ENCODE measurements at places on chromosomes 2 and 18.

DNA sequence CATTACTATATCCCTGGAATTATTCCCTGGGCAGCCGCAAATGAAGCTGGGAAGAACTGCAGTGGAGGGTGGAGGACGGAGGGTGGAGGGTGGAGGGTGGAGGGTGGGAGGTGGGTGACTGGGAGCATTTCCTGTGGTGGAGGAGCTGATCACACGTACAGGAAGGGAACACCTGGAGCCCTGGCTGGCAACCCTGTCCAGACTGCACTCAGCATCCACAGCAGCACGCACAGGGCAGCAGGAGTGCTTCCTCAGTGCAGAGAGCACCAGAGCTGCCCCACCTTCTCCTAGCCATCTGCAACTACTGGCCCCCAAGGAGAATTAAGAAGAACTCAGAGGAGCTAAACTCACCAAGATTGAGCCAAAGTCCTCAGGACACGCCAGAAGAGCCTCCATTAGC lies 249.9 kb downstream of the EIPR1 start:
- no peak for DNase-seq

- no peak for DNase-seq
Measured at GRCh38 chr2:95034221-95034620, 8.7 kb downstream of the MAL start.

DNA sequence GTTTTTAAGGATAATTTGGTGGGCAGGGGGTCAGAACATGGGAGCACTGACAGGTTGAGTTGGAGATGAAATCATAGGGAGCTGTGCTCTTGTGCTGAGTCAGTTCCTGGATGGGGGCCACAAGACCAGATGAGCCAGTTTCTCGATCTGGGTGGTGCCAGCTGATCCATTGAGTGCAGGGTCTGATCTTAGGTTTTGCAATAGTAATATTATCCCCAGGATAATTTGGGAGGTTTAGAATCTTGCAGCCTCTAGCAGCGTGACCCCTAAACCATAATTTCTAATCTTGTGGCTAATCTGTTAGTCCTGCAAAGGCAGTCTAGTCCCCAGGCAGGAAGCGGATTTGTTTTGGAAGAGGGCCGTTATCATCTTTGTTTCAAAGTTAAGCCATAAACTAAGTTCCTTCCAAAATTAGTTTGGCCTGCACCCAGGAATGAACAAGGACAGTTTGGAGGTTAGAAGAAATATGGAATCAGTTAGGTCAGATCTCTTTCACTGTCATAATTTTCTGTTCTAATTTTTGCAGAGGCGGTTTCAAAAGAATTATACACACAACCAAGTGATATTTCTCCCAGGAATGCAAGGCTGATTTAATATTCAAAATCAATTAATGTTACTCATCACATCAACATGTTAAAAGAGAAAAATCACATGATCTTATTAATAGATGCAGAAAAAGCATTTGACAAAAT lies 23.0 kb downstream of the DBI start:
- DNase-seq = no peak

GRCh38 chr2:59594671-59595222 lies 958.7 kb downstream of the BCL11A start:
- DNase-seq = no peak

GRCh38 chr2:177889818-177890460 lies 182.6 kb downstream of the PDE11A start:
- DNase-seq = no peak

- DNase-seq = no peak
Measured at GRCh38 chr2:213104903-213105202, 46.6 kb downstream of the IKZF2 start.

GRCh38 chr2:44945676-44946371 lies 4.3 kb downstream of the SIX3 start:
- no peak for DNase-seq

- DNase-seq = no peak
Measured at GRCh38 chr2:107308835-107309234, 422.9 kb upstream of the ST6GAL2 start.

- DNase-seq = no peak
Measured at GRCh38 chr18:56568986-56569385, 69.4 kb downstream of the TXNL1 start.

DNA sequence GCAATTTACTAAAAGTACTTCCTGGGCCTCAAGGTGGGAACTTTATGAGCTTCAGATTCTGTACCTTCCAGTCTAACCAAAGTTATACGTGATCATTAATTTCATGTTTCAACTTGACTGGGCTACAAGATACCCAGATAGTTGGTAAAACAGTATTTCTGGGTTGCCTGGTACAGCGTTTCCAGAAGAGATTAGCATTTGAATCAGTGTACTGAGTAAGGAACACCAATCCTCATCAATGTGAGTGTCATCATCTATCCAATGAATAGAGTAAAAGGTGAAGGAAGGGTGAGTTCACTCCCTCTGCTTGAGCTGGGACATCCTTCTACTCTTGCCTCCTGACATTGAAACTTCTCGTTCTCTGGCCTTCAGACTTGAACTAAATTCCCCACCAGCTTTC lies 274.5 kb upstream of the ID2 start:
- DNase-seq = no peak

GRCh38 chr2:20666304-20667150 lies at the start of gene GDF7:
Gene GDF7, plus strand, starts transcription at chr2:20667144. Its CDS starts 96 bp downstream, at chr2:20667240.
- no peak for DNase-seq

DNA sequence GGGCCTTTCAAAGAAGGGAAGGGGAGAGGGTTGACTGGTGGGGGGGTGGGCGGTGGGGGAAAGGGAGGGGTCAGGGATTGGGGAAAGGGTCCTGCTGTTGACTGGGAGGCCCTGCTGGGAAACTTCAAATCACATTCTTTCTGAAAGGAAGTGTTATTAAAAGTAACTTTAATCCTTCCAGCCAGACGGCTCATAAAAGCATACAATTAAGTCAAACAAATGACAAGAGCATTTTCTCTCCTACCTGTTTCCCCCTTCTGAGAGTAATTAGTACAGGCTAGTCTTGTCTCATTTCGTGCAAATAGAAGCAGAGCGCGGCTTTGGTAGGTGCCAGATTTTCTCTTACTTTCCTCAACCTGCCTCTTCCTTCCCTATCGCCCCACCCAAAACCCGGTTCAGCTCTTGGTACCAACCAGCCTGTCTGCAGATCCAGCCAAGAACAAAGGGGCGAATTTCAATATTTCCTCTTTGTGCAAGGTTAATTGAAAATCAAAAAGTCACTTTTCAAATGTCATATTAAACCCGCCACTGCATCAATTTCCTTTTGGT lies 2112.6 kb upstream of the PIK3C3 start:
- DNase-seq = no peak

- DNase-seq = no peak
Measured at GRCh38 chr18:61080954-61081528, 252.2 kb upstream of the CDH20 start.

- no peak for DNase-seq
Measured at GRCh38 chr2:69305712-69306392, 81.2 kb downstream of the GFPT1 start.

- no peak for DNase-seq
Measured at GRCh38 chr2:166762746-166763145, 125.5 kb upstream of the XIRP2 start.

DNA sequence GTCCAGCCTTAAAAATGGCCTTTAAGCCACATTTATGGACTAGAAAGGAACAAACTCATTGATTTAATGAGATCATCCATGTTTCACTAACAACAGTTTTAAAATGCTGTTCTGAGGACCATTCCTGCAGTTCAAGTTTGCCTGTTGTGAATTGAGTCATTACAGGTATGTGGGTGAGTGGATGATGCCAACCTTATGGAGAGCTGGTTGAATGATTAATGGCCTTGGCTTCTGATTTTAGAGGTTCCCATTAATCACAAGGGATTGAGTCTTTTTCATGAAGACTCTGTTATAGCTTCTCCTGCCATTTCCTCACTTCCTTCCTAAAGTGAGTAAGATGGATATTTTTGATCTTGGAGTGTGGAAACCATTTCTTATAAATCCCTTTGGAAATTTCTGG lies 459.8 kb upstream of the SLC14A2 start:
- DNase-seq = no peak

DNA sequence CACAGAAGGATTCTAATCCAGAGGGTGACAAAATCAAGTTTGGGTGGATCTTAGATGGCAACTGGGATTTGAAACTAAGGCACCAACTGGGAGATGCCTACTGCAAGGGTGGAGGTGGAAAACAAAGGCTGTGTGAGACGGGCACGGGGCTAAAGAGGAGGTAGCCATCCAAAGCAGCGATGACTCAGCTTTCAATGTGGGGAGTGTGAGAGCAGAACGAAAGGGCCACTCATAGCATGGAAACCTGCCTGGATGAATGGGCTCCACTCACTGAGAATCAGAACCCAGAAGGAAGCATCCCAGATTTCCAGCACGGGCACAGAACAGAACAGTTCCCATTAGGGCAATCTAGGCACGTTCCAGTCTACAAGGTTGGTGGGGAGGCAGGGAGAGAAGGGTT lies 159.5 kb downstream of the COL4A4 start:
- DNase-seq = no peak

DNA sequence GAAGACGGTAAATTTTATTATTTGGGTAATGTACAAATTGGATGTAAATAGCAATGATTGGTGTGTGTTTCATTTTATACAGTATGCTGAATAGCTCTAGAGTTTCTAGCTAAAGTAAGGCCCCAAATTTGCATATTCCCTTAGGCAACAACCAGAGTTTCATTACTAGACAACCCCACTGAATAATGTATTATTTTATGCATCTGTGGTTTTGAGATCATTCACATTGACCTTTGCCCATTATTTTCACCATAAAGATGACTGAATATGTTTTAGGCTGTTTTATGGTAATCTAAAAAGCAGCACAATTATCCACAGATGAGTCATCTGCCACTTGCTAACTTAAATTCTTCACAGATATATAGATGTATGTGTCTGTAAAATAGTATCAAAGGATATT lies 44.5 kb upstream of the C2orf74 start:
- DNase-seq = no peak

GRCh38 chr2:81876624-81877023 lies 1572.1 kb upstream of the LRRTM1 start:
- no peak for DNase-seq

DNA sequence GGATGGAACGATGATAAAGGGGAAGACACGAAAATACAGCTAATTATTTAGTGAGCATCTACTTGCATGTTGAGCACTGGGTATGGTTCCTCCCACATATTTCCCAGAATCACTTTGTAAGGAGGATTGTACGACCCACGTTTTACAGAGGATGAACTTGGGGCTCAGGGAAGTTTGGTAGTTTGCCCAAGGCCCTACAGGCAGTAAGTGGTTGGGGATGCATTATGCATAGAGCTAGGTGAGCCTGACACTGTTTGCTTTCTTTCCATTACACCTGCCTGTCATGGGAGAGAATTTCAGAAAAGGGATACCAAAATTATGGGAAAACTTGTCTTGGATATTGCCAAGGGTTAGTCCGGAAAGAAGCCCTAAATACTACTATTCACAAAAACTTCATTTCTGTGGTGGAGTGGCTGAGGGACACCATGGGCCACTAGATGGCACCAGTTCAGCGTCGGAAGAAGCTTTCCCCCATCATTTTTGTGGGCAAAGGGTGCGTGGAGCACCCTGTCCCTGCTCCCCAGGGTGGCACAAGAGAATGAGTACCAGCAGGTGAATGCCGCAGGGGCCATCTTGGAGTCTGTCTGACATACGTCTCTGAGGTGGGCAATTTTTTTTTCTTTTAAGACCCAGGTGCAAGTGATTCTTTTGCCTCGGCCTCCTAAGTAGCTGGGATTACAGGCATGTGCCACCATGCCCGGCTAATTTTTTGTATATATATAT lies 23.5 kb upstream of the C18orf32 start:
- DNase-seq = no peak

DNA sequence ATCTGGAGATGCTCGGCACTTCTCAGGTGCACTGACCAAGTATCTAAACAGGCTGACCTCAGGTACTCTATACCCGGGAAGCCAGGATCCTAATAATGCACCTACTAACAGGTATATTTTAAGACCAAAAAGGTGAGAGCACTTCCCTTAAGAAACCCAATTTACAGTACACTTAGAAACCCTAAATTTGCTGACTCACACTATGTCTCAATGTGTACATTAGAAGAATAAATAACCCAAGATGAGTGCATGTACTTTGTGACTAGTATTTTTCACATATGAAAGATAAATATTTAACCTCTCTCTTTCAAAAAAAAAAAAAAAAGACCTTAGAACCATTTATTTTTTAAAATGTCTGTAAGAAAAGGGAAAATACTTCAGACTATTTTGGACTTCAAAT lies 118.8 kb downstream of the ZNF516 start:
- DNase-seq = no peak

DNA sequence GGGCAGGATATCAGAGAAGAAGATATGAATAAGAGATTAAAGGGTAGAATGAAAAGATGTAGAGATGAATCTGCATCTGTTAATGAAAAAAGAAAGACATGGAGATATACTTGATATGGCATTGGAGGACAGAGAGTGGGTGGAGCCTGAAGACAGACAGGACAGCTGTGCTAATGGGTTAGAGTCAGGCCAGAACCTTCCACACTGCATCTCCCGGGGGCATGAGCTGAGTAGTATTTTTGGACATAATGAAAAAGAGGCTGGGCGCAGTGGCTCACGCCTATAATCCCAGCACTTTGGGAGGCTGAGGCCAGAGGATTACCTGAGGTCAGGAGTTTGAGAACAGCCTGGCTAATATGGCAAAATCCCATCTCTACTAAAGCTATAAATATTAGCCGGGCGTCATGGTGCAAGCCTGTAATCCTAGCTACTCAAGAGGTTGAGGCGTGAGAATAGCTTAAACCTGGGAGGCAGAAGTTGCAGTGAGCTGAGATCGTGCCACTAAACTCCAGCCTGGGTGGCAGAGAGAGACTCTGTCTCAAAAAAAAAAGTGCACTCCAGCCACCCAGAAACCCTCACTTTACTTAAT lies 11.4 kb downstream of the FLACC1 start:
- DNase-seq = no peak

GRCh38 chr2:59734743-59735142 lies 818.7 kb downstream of the BCL11A start:
- DNase-seq = no peak

DNA sequence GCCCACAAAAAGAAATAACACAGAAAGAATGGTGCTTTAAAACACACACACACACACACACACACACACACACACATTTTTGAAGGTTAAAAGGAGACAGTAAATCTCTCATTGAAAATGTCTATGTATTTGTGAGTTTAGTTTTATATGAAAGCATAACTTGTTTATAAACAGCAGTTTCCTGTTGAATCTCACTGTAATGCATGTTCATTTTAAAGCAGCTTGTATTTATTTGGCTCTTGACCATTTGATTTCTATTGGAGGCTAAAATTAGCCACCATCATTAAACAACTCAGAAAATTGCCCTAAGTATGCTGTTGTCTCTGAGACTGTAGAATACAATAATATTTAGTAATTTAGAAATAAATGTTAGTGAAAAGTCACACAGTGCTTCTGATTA lies 95.0 kb downstream of the TMEM185B start:
- DNase-seq = no peak

GRCh38 chr2:156476850-156477206 lies 40.6 kb downstream of the GPD2 start:
- DNase-seq = peak; percentile 62

- no peak for DNase-seq
Measured at GRCh38 chr2:132465917-132466316, 49.3 kb downstream of the GPR39 start.

All from non-pigmented ciliary epithelial cell (primary cell).